ENCODE measurements at places on chromosomes 3 and 15.

- no peak for DNase-seq
Measured at GRCh38 chr3:96813134-96813819, 1.1 kb upstream of the EPHA6 start.

- no peak for DNase-seq
Measured at GRCh38 chr15:63683343-63683951, 86.3 kb downstream of the FBXL22 start.

DNA sequence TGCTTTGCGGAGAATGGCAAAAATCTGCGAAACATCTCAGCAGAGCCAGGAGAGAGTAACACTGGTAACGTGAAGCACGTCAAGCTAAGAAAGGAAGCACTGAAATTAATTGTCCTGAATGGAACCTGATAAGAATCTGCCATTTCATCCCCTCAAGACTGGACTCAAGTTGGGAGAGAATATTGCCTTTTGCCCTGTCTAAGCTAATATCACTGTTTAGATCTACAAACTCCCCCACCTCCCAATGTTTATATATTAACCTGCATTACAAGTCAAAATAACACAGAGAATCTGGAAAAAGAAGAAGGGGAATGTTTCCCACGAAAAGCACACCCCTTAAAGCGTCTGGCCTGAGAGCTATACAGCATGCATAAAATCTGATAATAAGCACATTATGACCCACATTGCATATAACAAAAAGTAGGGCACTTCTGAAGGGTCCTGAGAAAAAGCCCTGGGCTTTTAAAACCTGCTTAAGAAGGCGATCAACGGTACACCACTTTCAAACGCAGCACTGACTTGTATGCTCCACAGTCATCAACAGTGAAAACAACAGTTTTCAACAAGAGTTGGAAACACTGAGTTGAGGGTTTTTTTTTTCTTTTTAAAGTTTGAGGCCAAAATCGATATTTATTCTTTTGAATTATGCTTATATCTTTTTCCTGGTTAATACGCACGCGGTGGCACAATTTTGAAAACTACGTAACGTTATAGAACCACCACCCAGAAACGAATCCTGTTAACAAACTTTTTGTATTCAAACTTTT, 1.4 kb upstream of the KAT2B start:
- DNase-seq, result no peak

DNA sequence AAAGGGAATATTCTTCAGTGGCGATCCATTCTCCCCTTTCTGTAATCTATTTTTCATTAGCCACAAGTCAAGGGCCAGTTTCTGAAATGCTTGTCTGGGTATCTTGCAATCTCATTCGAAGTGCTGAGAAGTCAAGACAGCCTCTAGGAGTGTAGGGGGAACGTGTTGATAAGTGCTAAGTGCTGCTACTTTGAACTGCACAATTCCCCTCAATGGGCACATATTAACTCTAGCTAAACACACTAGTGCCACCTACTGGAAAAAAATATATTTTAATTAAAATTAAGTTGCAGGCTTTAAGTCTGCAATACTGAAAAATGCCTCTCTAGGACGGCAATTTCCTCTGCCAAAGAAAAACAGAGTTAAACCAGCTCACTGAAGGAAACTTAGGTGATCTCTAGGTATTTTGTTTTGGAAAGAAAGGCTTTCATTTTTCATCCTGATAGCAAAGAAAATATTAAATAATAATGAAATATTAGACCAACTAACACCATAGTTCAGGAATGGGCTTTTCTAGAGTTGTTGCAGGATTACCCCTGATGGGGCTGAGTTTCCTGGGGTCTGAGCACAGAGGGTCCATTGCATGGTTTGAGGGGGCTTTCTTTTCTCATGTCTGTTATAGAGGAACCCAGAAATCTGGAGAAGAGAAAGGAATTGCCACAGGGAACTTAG, 181.9 kb upstream of the KBTBD8 start:
- DNase-seq, result no peak

DNA sequence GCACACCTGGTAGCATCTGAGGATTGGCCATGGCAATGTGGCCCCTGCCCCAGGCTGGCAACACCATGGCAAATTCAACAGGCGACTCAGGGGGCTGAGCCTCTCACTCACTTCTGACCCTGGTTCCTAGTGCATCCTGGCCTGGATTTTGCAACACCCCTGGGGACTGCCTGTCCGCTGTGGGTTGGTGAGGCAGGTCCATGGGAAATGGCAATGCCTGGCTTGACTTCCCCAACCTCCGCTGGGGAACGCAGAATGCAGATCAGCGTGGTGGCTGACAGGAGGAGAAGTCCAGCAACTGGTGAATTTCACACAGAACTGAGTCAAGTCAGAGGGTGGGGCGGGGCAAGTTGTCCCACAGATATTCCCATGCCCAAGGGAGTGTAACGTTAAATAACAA, 3.9 kb upstream of the PSTPIP1 start:
- DNase-seq, result no peak

GRCh38 chr3:32401126-32401525, 9.5 kb downstream of the CMTM7 start:
- DNase-seq, result no peak

GRCh38 chr3:171230865-171231264, 204.3 kb upstream of the SLC2A2 start:
- DNase-seq, result no peak

- no peak for DNase-seq
Measured at GRCh38 chr3:170220871-170221270, 1.4 kb upstream of the PRKCI start.

DNA sequence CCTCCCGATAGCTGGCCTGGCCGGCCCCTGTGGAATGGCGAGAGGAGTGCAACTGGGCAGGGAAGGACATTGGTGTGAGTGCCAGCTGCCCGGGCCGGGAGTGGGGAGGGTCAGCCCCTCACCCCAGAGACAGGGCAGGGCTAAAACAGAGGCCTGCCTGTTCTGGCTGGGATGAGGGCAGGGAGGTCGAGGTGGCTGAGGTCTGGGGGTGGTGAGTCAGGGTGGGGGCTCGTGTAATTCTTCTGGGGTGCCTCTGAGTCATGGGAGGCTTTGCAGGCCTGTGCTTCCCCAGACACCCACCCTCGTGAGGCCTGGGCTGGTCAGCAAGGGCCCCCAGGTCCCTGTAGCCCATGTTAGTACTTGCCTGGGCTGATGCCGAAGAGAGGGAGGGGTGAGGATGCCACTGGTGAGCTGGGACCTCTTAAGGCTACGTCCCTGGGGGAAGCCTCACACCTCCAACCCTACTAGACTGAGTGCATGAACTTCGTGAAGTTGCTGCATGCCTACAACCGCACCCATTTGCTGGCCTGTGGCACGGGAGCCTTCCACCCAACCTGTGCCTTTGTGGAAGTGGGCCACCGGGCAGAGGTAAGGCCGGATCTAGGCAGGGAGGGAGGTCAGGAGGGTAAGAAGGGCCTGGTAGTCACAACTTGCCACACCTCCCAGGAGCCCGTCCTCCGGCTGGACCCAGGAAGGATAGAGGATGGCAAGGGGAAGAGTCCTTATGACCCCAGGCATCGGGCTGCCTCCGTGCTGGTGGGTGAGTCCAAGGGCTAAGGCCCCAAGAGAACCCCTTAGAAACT, 1.7 kb downstream of the SEMA3B start:
- DNase-seq, result no peak

DNA sequence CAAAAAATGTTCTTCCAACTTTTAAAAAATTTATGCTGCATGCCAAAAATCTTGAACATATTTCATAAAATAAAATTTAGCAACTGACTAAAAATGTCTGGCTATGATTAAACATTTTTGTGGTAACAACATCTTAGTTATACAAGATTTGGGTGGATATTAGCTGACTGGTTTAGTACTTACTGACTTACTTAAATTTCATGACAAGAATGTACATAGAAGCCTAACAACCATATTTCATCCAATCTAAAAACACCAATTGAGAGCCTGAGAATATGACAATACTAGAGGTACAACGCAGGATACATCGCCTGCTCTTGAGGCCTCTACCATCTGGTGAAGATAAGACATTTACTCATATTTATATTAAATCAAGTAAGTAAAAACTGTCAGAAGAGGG, 34.6 kb downstream of the GNB4 start:
- DNase-seq, result no peak

DNA sequence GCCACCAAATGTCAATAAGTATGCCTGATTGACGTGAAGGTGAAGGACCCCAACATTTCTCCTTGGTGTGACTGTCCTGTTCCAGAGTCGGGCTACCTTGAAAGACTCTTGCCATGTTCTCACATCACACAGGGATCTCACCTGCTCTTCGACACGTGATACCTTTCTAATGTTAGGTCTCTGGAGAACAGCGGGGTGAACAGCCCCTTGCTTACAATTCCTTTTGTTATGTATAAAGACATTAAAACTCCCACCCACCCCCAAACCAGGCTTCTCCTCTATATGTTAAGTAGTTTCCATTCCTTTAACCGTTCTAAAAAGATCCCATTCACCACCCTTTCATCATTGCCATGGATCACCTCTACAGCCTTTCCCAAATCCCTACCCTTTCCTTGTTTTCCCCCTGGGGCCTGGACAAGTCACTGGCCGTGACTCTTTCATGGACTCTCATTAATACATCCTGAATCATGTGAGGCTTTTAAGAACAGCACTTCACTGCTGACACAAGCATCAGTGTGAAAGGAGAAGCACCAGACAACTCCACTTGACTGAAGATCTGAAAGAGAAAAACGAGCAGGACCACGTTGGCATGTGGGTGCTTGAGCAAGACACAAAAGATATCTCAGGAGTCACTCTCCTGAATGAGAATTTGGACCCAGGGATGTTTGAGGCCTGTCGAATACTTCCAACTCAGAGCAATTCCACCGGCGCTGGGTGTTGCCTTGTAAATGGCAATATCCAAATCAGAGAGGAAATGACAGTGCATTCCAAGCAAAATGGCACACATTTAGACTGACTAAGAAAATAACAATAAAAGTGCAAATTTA, 115.0 kb downstream of the FOXP1 start:
- no peak for DNase-seq

DNA sequence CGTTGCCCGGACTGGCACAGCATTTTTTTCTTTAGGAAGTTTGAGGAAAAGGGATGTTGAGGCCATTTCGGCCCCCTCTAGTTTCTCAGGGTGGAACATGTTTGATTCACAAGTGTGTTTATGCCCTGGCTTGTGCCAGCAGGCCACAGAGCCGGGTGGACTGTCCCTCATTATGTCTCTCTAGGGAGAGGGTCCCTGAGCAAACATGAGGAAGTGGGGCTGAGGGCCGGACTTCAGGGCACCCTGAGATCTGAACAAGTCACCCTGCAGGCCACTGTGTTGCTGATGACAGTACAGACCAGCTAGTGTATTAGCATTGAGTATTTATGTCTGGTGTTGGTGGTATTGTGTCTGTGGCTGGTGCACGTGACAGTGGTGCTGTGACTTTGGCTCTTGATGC, 34.9 kb downstream of the RNU5B-1 start:
- no peak for DNase-seq

DNA sequence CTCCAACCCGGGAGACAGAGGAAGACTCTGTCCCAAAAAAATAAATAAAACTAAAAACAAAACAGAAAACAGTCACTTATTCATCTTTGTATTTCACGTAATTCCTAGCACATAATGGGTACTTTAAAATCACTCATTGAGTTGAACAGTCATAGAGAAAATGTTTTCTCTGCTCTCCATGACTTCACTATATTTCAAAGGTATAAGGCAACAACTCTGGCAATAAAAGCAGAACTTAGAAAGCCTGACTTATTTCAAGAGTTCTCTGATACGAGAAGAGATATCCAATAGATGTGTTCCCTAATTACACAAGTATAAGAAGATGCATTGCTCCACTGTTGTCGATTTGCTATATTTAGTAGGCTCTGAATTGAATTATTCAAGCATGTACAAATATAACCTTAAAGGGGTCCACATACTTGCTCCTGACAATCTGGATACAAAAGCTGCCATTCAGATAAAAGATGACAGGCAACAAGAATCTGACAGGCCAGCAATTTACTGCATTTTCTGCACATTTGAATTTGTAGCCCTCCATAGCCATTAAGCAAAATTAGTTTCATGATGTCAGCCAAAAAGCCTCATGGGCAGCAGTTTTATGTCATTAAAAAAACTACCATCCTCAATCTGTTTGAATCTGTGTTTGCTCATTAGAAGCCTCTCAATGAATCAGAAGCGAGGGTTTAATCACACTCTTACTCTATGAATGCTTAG, 47.9 kb downstream of the PEAK1 start:
- no peak for DNase-seq

GRCh38 chr15:71290881-71291635, 175.8 kb downstream of the THSD4 start:
- DNase-seq, result no peak

- DNase-seq, result no peak
Measured at GRCh38 chr15:42073418-42073817, 20.9 kb downstream of the PLA2G4D start.

- DNase-seq, result no peak
Measured at GRCh38 chr3:2246873-2247648, 148.4 kb downstream of the CNTN4 start.

DNA sequence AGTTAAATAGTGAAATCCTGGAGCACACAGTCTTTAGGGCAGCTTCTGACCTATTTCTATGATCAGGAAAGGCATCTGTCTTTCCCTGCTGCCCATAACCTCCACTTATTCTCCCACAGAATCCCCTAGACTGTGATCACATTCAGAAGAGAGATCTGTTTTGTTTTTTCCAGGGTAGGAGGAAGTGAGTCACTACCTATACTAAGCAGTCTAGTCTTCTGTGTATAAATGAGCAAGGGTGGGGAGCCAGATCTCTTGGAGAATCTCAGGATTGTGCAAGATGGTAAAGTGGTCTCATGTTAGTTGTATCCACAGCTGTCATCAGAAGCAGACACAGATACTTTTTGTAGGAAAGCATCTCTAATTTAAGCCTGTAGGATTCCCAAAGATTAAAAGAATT, 11.8 kb upstream of the FBXO22 start:
- DNase-seq, result no peak

DNA sequence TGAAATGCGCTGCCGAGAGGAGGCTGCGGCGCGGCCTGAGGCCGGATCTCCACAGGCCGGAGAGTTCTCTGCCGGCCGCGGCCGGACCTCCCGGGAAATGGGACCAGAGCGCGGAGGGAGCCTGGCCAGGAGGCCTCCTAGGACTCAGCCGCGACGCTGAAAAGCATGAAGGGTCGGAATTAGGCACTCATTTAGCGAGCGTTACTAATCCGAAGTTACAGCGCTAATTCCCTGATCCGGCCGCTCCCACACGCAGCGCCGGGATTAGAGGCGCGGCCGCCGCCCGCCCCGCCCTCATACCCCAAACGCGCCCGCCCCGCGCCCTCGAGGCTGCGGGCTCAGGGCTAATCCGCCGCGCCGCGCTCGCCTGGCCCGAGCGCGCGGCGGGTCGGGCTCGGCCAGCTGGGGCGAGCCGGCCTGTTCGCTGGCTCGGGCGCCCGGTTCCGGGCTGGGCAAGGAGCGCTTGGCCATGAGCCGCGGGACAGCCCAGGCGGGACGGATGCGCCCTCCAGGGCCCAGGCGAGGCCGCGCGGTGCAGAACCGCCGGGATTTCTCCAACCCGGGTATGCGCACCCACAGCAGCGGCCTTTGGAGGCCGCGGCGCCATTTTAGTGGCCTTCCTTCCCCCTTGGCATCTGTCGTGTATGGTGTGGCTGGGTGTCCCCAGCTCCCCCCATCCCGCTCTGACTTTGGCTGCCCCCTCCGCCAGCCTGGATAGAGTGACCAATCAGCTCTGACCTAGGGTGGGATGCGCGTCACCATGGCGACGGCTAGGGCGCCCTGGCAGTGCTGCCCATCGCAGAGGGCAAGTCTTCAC, 36.8 kb upstream of the POLG start:
- DNase-seq, result no peak
